ENCODE measurements at places on chromosomes 2 and 18. TPM values are rescaled to one million over a fixed set of nuclear protein-coding genes. Genes with fewer than 3 reads are reported as not detected.

DNA sequence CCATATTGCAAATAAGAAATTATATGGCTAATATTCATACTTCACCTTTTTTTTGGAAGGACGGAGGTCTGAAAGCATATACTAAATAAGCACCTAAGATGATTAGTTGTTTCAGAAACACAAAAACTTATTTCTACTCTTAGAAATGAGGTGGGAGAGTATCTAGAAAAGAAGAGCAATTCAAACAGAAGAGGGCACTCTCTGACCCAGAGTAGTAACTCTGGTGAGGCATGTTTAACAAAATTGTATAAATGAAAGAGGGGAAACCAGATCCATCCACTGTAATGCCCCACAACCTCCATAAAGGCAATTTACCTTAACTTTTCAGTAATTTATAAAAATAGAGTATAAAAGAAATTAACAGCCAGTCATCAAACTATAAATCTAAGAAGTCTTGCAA is 669.6 kb upstream of the VRK2 start:
- DNase-seq, result peak; percentile 31

DNA sequence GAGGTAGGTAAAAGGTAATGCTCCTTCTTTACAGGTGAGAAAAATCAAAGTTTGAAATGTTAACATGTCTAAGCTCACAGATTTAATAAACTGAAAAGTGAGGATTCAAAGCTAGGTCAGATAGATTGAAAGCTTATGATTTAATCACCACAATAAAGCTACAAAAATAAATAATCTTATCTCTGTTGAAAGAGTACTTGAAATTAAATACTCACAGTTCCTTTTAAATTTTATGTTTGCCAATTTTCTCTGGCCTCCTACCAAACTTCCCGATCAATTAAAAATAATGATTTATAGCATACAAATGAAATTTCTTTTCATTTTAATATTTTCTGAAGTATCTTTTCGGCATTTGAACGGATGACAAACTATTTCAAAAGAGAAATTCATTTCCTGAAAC is 77.3 kb downstream of the GAREM1 start:
- no peak for DNase-seq

DNA sequence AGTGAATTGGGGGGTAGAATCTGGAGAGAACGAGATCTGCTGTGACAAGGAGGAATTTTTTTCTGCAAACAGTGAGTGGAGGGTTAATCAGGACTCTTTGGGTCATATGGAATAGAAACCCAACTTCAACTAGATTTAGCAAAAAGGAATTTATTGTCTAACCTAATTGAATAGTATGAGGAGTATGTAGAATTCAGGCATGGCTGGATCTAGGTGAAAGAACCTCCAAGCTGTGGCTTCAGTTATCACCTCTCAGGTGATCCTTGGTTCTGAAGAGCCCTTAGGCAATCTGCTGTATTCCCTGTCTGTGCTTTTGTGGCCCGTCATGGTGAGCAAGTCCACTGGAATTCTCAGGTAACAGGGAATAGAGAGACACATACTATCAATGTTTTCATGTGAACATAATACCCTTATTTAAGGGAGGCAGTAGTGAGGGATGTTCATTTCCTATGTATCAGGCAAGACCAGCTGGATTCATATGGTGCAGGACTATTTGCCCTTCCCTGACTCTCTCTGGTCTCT is 164.7 kb downstream of the ALPK2 start:
- no peak for DNase-seq

GRCh38 chr18:45374878-45375630 is 240.2 kb upstream of the SLC14A2 start:
- DNase-seq, result no peak

- no peak for DNase-seq
These were observed 39.1 kb upstream of the DTNB start for GRCh38 chr2:25712455-25712854.

DNA sequence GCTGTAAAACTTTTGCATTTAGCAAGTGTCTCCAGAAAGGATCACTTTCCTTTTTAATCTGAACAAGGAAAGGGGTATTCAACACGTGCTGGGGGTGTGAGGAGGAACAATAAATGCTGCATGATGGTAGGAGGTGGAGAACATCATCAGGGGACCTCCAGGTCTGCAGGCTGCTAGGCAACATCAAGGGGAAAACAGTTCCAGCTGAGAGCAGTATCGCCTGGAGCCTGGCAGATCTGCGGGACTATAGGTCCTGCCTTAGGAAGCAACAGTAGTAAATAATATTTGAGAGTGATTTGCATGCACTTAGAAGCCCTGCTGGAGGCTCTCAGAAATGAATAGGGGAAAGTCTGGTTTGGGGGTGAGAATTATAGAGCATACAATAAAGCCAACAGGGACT is 175.6 kb downstream of the SUCLG1 start:
- DNase-seq, result no peak

- no peak for DNase-seq
These were observed 97.5 kb upstream of the ZFP36L2 start for GRCh38 chr2:43323857-43324256.

DNA sequence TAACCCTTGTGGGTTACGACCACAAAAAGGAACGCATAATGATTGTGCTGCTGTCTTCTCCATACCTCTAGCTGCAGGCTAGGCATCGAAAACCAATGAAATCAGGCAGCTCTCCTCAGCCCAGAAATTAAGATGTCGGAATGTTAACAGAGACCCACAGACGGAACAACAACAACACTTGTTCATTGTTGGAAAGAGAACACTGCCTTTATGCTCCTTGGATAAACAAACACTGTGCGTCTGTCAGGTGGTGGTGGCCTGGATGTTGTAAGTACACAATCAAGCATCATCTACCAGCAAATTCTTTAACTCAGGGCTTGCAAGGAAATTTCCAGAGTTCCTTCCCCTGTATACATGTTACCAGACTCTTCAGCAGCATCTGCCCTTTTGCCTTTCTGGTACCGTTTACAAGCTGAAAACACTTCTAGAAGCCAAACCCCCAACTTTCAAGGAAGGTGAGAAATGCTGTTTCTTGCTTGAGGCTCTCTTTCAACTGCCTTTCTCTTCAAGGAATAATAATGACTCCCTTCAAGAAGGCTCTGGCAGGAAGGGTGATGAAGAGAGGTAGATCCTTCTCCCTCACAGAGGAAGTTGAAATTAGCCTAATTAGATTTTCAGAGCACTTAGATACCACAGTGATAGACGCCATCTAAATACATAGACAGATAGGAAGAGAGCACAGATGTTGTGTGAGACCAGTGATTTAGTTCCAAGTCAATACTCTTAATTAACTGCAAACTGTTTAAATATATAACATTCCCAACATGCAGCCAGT is 332.7 kb downstream of the ZNF521 start:
- DNase-seq, result no peak

- DNase-seq, result no peak
These were observed 8.6 kb downstream of the LRATD1 start for GRCh38 chr2:14641116-14641515.

DNA sequence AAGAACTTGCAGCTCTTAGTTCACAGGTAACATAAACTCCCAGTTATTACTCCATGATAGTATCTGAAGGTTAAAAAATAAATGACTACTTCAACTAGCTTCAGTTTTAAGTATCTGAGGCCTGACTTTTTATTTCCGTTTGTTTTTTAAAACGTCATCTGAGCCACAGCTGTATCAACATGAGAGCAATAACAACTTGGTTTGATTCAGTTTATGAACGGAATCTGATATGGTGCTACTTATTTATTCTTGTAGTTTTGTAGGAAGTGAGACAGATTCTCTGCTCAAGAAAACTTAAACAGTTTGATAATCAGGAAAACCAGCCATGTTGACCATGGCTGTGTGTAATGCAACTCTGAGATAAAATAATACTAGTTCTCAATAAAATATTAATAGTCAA is 34.9 kb downstream of the NAB1 start:
- DNase-seq, result peak; percentile 93

GRCh38 chr2:231874944-231875343 is 51.3 kb downstream of the NPPC start:
- DNase-seq, result no peak

DNA sequence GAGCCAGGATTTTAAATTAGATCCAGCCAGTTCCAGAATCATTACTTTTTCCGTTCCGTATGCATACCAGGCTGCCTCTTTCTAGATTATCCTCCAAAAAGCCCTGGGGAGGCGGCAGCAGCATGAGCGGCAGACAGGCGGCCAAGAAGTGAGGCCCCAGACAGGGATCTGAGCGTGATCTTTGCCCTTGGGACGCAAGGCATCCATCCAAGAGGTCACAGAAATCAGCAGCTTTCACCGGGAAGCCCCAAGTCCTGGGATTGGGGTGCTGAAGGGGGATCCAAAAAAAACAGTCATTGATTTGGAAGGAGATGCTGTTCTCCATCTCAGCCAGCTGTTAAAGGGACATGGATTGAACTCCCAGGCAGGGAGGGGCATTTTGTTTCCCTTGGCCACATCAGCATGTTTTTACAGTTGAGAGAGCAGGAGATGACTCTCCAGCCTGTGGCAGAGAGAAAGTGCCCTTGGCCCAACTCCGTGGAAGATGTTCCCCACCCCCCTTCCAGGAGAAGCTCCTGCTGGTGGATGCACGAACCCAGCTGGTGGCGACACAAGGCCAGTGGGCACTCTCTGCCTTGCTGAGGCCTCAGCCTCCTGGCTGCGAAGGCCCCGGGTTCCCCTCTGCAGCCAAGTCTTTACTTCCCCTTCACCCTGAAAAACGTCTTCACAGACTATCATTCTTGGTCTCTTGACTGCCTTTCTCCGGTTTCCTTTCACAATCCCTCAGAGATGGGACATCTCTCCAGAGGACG is 265.6 kb downstream of the ANAPC1 start:
- peak; percentile 59 for DNase-seq

Gene GALR1
- not detected for total RNA-seq

Gene EN1
- total RNA-seq, result 2.9 TPM

Gene THSD7B
- not detected for total RNA-seq

Gene DNAJC5G
- not detected for total RNA-seq

Gene IL1RL1
- total RNA-seq, result not detected

Gene UPP2
- total RNA-seq, result not detected

Gene KIAA2012
- total RNA-seq, result not detected

Gene NEURL3
- total RNA-seq, result not detected

Gene CHRND
- 7.1 TPM for total RNA-seq

Gene DQX1
- not detected for total RNA-seq

Gene POTEI
- total RNA-seq, result not detected

Measured in LHCN-M2 (cell line).